ENCODE measurements at places on chromosomes 4 and X.

GRCh38 chrX:2640436-2641150 lies 50.5 kb upstream of the CD99 start:
- DNase-seq = no peak

- no peak for DNase-seq
Observed at GRCh38 chr4:89482251-89482650, 174.7 kb upstream of the GPRIN3 start.

DNA sequence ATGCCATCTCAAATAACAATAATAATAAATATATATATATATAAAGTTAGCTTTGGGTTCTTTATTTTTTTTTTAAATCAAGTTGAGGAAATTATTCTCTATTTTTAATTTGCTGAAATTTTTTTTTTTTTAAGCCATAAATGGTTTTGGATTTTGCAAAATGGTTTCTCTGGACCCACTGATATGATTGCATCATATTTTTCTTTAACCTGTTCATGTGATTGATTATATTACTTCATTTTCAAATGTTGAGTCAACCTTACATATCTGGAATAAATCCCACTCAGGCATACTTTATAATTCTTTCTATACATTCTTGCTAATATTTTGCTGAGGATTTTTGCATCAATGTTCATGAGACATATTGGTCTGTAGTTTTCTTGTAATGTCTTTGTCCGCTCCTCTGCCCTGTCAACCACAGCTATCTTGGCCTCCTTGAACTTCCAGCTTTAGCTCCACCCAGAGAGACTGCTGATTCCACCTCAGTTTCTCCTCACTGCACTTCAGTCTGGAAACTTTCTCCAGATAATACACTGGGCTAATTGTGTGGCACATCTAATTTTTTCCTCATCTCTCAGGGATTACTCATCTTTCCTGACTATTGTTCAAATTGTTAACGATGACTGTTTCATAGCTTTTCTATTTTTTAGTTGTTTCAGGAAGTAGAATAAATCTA lies 160.9 kb upstream of the GIMD1 start:
- no peak for DNase-seq

DNA sequence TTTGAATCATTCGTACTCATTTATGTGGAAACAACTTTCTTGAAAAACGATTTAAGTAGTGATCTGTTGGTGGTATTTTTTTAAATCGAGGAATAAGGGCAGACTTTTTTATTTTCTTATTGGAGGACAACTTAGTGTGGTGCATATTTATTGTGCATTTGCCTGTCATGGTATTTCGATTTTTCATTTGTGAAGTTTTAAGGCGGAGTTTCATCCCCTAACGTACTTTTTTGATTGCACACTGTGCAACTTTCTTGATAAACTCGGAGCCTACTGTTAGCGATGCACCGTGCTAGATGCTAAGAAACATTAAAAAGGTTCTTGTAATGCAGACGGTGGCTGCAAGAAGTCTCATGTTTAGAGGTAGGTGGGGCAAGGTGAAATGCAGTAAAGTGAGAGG lies 1.4 kb downstream of the ZFX start:
- DNase-seq = no peak

DNA sequence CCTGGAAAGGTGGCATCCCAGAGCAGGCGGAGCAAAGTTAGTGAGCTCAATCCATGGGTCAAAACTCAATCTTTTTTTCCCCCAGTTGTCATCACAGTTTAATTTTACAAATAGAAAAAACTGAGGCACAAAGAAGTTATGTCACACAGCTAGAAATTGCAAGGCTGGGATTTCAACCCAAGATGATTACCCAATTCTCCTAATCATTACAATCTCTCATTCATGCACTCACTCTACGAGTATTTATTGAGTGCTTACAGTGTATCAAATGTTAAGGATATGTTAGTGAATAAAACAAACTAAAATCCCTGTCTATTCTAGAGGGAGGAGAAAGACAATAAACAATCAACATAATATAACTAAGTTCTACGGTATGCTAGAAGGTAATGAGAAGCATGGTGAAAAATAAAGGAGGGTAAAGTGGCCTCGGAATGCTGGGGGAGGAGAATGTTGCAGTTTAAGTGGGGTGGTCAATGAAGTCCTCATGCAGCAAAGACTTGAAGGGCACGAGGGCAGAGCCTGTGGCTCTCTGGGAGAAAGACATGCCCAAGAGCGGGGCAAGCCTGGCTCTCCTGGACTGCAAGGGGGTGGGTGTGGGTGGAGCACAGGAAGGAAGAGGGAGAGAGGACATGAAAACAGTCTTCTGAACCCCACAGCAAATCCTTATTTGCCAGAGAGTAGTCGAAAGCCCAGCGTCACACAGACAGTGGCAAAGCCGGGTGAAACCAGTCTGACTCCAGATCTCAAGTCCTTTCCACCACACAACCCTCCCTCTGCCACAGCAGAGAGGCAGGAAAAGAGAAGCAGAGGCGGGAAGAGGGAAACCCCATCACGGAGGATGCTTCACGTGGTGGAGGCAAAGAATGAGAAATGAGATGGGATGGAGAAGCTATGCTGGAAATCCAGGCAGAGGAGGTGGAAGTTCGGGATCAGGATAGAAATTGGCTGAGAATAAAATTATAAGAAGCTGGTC lies 48.3 kb downstream of the RAB33B start:
- no peak for DNase-seq

Measured in amniotic stem cell (primary cell).